Heart left ventricle (tissue), 16 donors: ENCODE measurements at places on chromosomes 16 and 17.

GRCh38 chr17:14352136-14352535 is 51.3 kb downstream of the HS3ST3B1 start:
- DNase-seq: no peak

- no peak for DNase-seq
Measured at GRCh38 chr16:18788828-18789514, 1.2 kb downstream of the RPS15A start.

DNA sequence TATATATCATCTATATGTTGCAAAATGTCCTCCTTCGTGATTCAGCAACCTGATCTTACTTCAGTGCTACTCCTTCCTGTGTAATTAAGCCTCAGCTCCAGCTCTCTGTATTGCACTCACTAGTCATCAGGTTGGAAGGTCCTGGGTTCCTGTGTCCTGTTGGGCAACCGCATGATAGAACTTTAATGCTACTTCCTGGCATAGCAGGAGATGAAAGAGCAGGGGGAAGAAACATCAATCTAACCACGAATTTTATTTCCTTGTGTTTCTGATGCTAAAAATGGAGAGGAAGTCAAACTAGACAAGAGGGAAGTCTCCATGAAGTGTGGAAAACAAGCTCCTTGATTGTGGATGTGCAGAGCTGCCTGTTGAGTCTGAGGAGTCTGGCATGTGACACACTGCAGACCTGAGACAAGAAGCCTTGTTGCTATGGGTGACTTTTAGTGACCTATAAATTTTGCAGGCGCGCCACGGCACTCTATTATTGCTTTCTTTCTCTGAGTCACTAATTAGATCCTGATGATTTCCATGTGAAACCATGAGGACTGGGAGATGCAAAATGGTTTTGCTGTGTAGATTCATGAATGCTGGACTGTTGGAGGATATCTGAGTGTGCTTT is 25.6 kb downstream of the IGSF6 start:
- DNase-seq: no peak

DNA sequence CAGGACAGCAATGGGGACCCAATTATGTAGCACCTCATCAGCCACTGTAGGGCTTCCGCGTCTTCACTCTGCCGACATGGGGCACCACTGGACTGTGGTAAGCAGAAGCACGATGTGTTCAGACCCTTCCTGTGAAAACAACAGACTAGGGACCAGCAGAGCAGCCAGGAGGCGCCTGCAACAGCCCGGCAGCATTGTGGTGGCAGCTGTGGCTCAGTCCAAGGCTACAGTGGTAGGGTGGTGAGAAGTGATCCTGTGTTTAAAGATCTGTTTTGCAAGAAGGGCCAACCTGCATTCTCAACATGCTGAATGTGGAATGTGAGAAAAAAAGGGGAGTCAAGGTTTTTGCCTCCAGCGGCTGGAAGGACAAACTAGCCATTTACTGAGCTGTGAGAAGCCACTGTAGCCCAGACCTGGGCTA is 80.8 kb downstream of the GAS7 start:
- DNase-seq: no peak

GRCh38 chr17:32141258-32141657 is 1.0 kb upstream of the RHOT1 start:
- peak; percentile 61 for DNase-seq

DNA sequence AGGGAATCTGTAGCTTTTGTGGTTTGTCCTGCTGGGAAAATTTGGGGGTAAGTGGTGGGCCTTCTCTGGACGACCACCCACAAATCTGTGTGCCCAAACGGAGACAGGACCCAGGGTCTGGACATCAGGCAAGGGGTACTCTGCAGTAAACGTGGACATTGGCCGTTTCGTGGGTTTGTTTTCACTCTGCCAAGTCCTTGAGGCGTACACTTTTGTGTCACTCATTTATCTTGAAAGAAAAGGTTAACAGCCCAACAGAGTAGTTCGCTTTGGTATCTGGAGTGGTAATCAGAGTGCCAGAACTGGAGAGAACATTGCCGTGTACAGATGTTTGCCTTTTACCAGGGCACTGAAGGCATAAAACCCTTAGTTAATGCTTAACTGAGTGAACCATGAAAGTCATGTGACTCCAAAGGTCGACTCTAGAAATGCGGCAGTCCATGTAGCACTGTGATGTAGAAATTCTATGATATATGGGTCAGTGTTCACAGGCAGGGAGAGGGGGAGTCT is 15.4 kb downstream of the NAA60 start:
- no peak for DNase-seq

DNA sequence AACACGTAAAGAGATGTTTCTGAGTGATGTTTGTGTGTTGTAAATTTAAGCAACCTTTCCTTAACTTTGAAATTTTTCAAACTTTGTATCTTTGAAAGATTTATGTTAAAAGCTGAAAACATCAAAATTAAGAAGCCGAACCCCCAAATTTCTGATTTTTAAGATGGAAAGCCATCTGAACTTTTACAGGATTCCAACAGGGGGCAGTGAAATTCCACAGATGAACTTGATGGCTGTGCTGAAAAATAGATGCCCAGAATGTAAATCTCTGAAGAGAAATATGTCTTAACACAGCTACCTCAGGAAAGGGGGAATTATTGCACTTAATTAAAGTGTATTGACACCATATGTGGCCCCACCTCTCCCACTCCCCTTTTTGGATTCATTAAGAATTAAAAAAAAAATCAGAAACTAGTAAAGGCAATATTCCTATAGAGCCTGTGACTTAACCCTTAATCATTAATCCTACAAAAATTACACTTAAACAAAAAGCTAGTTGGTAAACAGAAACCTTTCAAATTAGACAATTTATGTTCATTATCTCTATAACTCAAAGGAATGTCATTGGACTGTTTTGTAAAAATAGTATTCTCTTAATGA is 597.9 kb downstream of the KCNJ2 start:
- DNase-seq: no peak

GRCh38 chr16:89556750-89557689 is 3.5 kb upstream of the RPL13 start:
- DNase-seq: peak; percentile 90

DNA sequence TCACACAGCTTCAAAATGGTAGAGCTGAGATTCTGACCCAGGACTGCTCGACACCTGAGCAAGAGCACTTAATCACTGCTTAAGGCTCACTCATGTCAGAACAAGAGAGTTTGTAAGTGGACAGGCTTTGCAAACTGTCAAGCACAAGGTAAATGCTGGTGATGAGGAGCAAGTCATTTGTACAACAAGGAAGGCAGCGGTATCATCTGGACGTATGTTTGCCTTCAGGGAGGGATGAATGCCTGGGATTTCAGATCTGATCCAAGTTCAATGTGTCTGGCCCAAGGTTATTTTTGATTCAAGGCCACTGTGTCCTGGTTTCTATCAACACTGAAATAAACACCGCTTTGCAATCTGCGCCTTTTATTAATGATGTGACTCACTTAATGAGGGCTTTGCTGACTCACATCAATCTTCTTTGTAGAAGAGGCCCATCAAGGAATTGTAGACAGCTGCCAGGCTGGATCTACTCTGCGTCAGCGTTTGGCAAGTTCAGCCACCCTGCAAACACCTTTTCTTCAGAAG is 174.4 kb upstream of the HS3ST3A1 start:
- peak; percentile 29 for DNase-seq

DNA sequence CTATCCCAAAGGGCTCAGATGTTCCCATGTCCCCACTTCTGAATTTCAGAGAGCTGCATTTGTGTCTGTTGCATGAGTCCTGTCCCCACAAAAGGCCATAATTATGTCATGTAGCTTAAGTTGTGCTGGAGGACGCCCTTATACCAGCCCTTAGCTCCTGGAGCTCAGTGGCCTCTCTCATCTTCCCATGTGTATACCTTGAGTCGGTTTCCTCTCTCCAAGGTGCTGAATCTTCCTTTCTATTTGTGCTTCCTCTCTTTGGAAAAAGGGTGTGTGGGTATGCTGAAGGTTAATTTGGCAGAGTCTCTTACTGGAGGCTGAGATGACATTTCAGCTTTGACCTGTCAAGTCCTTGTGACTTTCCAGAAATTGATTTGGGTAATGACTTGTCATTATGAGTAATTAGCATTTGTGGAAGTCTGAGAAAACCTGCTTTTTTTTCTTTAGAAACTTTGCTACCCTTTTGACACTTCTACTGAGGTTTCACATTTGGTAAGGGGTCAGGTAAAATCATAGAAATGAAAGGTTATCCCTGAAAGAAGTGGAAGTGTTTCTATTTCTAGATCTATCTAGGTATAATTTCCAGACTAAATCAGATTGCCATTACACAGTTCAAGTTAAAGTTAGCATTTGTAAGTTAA is 185.4 kb downstream of the ABCC12 start:
- no peak for DNase-seq

DNA sequence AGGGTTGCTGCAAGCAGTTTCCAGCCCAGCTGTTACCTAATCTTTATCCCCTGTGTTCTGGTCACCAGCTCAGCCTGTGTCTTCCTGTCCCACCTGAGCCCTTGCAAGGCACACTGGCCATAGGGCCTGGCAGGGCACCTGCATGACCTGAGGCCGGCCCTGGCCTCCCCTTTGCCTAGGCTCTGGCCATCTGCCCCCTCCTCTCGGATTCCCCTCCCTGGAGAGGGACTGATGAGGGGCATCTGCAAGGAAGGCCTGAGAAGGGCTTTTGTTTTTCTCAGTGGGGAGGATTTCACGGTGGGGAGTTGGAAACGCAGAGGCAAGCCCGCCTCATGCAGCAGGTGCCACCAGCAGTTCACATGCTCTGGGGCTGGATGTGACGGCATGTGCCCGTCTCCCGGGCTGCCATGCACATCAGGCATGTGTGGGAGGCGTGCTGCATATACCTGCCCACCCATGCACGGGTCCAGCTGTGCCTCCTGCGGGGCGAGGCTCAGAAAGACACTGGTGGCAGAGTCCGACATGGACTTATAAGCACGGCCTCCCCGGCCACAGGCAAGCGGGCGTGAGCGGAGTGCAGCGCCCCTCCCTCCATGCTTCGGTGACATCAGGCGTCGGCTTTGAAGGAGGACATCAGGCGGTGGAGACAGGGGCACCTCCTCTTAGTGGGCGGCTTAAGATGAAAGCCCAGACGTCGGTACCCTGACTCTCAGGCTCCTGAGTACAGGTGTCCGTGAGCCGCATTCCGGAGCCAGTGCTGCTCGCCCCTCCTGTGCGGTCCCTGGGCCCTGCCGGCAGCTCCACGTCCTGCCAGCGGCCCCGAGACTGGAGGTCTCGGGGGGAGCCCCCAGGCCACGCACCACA is 16.5 kb downstream of the ASPSCR1 start:
- DNase-seq: no peak

- peak; percentile 1 for DNase-seq
Measured at GRCh38 chr16:11330526-11331237, 14.6 kb upstream of the RMI2 start.

GRCh38 chr16:85869206-85869605 is 29.8 kb upstream of the IRF8 start:
- no peak for DNase-seq

- peak; percentile 84 for DNase-seq
Measured at GRCh38 chr16:74448990-74449389, 27.7 kb upstream of the CLEC18B start.

- no peak for DNase-seq
Measured at GRCh38 chr17:42484304-42484703, 25.6 kb downstream of the ATP6V0A1 start.

GRCh38 chr16:89452241-89452640 is 38.1 kb downstream of the ANKRD11 start:
- no peak for DNase-seq

- DNase-seq: no peak
Measured at GRCh38 chr16:88685156-88686061, 898 bp downstream of the SNAI3 start.

GRCh38 chr16:28091656-28092055 is 28.1 kb upstream of the GSG1L start:
- DNase-seq: no peak

GRCh38 chr16:83630979-83631378 is 176.8 kb upstream of the HSBP1 start:
- no peak for DNase-seq

DNA sequence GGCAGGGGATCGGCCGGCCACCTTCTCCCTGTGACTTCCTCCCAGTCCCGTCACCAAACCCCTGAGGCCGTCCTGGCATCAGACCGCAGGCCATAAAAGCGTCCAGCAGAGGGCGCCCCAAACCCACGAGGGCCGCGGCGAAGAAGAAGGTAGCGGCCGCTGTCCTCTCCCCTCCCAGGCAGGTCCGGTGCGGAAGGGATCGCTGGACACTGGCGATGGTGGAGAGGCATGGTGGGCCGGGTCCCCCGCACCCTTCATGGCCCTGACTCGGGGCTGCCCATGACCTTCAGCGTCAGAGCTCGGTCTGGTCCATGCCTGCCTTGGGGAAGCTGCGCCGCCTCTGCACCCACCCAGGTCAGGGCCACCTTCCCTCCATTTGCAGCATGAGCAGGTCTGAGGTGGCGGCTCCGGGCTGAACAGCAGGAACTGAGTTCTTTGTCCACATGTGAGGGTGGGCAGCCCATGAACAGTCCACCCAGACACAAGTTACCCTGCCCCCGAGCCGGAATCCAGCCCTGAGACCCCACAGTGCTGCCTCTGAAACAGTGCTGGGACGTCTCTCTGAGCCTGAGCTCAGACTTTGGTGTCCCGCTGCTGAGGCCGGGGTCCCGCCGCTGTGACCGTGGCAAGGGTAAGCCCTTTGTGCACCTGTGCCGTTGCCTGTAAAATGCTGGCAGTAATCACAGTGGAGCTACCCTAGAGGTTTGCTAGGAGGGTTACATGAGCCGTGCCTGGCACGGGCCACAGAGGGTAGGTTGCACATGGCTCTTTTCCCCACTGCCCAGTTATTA is 40.8 kb upstream of the CMIP start:
- peak; percentile 86 for DNase-seq

DNA sequence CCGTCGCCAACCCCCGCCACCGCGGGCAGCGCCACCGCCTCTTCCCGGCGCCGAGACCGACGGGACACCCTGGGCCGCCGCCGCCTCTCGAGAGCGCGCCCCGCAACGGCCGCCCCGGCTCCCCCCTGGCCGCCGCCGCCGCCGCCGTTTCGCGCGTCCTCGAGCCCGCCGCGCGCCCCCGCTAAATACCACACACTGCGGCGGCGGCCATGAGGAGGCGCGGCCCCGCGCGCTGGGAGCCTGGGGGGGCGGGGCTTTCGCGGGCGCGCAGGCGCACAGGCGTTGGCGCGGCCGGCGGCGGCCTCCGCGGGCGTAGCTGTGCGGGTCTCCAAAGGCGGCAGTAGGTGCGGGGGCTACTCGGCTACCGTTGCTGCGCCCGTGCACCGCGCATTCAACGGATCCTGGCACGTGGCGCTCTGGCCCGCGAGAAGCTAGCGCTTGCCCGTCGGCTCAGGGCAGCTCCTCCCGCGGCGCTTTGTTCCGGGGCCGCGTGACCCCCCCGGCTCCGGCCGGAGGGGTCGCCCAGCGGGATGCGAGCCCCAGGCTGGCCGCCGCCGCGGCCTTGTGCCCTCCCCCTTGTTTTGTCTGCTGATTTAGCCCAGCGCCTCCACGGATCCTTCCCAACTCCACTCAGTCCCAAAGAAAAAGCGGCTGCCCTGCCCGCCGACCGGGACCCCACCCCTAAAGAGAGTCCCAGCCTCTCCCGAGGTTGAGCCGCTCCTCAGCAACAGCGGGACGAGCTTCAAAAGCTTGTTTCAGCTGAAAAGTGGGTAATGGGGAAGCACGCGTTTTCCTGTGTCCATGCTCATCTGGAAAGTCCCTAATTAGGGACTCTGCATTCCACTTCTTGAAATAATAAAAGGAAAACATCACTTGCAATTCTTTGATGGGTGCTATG is at the start of gene SIAH1:
Gene SIAH1 (minus strand): TSS at position 161 of the 898 bp plus-strand sequence. CDS start 22,985 bp downstream, outside the sequence.
- peak; percentile 93 for DNase-seq
